ENCODE measurements at places on chromosomes 4 and X.

DNA sequence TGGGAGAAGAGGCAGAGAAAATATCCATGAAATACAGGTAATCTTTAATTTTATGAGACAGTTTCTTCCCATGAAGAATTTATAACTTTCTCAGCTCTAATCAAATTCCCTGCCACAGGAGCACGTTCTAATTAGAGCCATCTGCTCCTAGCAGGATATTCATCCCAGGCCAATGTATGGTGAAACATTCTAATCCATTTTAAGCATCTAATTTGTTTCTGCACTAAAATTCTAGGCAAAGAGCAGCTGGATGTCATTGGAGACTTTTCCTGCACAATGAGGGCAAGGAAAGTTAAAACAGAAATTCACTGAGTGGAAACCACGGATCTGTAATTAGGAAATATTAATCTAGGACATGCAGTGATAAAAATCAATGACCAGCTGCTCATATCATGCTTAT, 107.7 kb upstream of the ZFP42 start:
- no peak for DNase-seq

DNA sequence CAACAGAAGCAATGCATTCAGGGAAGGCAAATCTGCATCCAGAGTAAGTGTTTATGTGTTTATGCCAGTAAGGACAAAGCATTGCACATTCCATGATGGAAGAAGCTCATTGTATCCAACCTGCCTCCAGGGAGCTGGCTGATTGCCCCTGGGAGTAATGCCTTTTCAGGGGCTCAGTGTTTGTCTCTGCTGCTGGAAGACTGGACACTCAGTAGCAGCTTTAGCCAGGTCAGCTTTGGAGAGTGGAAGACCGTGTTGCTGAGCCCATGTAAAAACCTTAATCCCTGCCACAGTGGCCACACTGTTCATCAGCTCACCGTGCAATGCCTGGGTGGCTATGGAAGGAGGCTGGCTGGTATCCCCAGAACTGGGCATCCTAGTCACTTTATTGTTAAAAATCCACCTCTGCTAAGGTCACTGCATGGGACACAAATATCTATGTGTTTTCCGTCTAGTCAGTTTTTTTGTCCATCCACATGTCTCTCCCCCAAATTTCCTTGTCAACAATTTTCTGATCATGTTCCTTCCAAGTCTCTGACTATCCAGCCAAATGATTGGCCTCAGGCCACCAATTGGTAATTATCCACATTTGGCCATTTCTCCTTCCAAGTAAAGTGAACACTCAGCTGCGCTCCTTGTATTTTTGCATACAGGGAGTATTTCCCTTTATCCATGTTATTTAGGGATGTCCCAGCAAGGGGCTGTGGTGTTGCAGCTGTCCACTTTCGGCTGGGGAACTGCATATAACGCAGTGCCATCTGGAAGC, 2044.5 kb upstream of the AGA start:
- DNase-seq, result no peak

DNA sequence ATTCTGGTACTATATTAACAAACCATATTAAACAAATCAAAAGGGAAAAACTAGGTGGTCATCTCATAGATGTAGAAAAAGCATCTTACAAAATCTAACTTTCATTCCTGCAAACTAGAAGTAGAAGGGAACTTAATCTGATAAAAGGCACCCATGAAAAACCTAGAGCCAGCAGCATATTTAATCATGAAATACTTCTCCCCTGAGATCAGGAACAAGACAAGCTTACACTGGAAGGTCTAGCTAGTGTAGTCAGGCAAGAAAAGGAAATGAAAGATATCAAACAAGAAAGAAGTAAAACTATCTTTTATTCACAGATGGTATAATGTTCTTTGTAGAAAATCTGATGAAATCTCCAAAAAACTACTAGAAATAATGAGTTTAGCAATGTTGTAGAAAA, 41.2 kb downstream of the ATP10D start:
- no peak for DNase-seq

GRCh38 chrX:102892103-102892502, 45.0 kb upstream of the RAB40AL start:
- DNase-seq, result no peak

DNA sequence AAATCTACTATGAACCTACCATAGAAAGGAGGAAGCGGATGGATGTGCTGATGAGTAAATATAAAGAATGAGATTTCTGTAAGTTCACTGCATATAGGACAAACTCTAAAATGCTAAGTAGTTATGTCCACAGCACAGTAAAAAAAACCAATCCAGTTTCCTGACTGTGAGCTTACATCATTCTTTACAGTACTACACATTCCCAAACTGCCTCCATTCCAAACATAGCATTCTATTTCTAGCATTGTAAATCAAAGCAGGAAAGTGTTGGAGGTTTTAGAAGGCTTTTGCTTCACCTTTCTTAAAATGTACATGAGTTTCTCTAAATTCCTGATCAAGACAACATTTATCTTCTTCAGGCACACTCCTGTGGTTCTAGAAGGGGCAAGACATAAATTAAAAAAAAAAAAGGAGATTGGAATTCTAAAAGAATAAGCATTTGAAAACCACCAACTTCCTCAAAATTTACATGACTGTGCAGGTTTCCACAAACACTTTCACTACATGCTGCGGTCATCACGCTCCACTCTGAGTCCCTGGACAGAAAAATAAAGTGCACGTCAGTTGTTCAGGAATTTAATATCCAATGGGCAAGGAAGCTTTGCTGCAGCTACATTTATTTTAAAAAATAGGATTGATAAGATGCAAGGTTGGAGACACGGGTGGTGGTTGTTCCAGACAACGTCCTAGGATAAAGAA, 297.6 kb upstream of the STS start:
- DNase-seq, result no peak

DNA sequence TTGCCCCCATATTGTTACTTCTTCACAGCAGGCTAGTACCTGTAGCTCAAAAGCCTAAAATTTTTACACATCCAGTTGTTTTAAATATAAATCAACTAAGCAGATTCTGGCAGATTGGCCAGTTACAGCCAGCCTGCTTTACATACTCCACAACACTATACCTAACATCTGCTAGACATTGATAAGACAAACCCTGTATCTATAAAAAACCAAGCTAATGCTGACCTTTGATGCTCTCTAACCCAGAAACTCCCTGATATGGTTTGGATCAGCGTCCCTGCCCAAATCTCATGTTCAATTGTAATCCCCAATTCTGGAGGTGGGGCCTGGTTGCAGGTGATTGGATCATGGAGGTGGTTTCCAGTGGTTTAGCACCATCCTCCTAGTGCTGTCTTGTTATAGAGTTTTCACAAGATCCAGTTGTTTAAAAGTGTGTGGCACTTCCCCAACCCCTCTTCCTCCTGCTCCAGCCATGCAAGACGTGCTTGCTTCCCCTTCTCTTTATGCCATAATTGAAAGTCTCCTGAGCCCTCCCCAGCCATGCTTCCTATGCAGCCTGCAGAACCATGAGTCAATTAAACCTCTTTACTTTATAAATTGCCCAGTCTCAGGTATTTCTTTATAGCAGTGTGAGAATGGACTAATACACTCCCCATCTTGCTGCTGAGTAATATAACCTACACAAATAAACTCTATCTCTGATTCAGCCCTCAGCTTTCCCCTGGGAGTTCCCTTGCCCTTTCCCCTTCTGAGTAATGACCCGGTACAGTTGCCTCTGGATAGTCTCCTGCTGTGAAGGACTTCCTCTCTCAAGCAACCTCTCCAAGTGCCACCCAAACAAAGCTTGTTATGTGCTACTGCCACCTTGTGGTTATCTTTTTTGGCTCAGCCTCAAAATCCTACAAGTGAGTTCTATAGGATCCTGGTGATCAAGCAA, 39.6 kb downstream of the ZCCHC13 start:
- no peak for DNase-seq

GRCh38 chr4:25773358-25773757, 89.4 kb downstream of the SEL1L3 start:
- no peak for DNase-seq

- no peak for DNase-seq
Observed at GRCh38 chr4:157222771-157223160, 2.2 kb downstream of the GRIA2 start.

- DNase-seq, result no peak
Observed at GRCh38 chrX:151510203-151510602, 53.3 kb upstream of the PASD1 start.

DNA sequence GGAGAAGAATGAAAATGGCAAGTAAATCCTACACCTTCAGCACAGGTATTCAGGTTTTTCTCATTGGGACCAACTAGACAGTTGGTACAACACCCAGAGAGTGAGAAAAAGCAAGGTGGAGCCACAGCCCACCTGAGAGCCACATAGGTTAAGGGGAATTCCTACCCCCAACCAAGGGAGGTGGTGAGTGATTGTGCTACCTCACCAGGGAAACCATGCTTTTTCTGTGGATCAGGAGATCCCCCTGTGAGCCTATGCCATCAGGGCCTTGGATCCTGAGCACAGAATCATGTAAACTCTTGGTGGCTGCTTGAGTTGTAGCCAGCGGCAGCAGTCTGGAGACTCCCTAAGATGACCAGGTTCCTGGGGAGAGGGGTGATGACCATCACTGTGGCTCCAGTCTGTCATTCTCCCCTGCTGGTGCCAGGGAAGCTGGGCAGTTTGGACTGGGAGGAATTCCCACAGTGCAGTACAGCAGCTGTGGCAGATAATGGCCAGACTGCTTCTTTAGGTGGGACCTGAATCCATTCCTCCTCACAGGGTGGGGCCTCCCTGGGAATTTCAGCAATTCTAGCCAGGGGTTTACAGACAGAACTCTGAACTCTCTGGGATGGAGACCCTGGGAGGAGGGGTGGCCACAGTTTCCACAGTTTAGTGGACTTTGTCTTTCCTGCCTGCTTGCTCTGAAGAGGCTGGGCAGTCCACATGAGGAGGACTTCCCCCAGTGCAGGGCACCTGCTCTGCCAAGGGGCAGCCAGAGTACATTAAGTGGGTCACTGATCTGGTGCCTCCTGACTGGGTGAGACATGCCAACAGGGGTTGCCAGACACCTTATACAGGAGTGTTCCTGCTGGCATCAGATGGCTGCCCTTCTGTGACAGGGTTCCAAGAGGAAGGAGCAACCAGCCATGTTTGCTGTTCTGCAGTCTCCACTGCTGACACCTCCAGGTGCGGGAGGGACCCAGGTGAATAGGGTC, 43.2 kb downstream of the PARM1 start:
- no peak for DNase-seq

- DNase-seq, result no peak
Observed at GRCh38 chrX:47446971-47447370, 36.1 kb downstream of the ZNF41 start.

DNA sequence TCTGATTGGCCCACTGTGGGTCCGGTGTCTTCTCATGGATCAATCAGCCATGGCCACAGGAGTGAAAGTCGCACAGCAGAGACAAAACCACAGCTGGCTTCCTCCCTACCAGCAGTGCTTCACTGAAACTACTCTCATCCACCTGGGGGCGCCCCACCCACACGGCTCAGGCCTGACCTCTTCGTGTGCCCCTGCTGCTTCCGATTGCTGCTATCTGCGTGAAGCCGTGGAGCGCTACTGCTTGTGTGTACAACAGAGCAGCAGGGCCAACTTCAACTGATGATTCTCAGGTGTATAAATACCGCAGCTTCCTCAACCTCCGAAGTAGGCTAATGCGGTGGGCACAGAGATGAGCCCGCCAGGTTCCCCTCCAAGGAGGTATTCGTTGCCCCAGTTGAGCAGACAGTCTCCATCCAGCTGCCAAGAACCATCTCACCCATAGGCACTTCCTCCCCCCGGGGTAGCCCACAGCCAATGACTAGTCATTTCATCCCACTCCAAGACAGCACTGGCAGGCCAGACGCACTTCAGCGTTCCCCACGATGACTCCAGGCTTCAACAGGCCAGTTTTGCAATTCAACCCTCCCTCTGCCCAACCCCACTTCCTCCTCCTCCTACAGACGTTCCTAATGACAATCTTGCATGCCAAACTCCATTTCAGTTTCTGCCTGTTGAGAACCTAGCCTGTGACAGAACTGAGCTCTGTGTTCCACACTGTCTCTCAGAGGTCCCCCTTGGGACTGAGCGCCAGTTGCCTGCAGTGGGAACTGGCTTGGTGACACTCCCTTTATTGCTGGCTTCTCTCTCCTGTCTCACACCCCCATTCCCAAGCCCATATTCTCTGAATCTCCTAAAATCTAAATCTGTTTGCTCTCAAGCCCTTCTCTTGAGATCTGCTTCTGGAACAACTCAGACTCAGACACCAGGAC, 41.3 kb upstream of the ATP6AP2 start:
- DNase-seq, result no peak

DNA sequence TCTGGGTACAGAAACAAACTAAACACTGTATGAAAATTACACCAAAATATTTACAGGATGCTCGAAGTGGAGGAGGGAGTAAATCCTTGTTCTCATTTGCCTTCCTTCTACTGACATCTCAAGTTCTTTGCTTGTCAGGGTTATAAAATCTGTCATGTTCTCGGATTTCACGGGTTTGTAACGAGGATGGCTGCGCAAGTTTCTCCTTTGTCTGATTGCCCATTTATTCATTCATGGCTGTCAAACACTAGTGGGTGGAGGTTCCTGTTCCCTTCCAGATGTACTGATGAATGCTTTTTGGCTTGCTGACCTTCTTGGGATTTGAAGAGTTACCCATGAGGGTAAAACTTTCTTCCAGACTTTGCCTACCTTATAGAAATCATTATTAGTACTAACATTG, 206.9 kb downstream of the SPCS3 start:
- no peak for DNase-seq

GRCh38 chr4:10998846-10999245, 314.3 kb upstream of the CLNK start:
- no peak for DNase-seq

DNA sequence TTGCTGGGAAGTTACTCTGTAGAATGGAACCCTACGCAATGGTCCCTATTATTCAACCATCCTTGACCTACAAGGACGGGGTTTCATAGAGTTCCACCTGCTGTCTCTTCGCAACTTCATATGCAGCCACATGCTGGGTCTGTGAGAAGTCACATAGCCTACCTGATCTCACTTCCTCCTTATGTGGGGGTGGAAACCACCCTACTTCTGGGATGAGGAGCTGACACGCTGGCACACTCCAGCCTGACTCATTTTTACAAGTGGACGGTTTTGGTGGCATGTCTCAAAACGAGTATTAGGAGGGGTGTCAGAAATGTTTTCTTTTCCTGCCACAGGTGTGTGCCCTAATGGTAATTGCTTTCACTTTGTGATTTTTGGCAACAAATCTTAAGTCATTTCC, 36.8 kb upstream of the ARSD start:
- no peak for DNase-seq

DNA sequence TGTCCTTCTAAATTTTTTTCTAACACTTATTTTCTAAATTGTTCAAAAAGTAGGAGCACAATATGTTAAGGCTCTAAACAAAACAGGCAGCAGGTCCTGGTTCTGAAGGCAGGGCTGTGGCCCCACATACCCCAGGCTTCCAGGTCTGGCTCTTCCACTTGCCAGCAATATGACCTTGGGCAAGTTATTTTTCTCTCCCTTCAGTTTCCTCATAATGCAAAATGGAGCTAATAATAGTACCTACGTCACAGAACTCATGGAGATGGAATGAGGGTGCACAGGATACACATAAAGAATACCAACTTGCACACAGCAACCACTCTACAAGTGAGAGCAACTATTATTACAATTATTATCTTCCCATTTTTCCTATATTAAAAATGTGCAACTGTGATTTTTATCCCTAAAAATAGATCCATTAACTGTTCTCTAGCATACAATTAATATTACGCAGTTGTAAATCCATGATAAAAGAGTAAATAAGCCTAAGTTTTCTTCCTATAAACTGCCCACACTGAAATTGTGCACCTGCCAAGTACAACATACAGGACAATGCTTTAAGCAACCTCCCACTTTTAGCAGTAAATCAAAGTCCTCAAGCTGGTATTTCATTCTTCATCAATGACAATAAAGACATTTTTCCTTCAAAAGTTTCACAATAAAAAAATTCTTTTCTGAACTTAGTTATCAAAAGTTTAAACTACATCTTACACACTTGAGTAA, 27.0 kb downstream of the OTUD4 start:
- no peak for DNase-seq

All from osteocyte (in vitro differentiated cells).